ENCODE measurements at places on chromosomes 2 and 18.
A peak's percentile ranks its signal among the peaks of the same experiment; 100 is the strongest.

DNA sequence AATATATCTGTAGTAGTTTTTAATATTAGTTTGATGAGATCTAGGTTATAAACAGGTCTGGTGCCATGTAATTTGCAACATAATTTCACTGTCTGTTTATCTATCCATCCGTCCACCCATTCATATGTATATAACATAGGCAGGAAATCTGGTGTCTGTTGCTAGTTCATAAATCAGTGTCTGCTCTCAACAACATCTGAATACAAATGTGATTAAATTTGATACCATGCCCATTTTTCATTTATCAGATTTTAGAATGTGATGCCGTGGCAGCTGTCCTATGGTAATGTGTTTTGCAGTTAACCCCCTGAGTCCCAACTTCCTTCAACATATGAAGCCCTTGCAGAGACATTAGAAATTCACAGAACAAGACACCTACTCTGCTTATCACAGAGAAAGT is 228.4 kb downstream of the CMPK2 start:
- DNase-seq: no peak

DNA sequence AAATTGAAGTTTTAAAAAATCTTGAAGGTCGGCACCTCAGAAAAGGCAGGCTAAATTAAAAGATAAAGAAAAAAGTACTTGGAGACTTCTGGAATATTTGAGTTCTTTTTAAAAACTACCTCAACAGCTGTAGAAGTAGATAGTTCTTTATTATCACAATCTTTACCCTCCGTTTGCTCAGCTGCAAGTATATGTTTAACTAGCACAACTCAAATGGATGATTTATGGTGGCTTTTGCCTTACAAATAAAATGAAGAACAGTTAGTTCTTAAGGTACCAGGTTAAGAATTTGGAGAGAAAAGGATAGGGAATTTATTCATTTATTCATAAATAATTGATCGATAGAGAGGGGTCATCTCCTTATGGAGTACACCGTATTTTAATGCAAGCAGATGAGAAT is 237.6 kb upstream of the FOSL2 start:
- no peak for DNase-seq

DNA sequence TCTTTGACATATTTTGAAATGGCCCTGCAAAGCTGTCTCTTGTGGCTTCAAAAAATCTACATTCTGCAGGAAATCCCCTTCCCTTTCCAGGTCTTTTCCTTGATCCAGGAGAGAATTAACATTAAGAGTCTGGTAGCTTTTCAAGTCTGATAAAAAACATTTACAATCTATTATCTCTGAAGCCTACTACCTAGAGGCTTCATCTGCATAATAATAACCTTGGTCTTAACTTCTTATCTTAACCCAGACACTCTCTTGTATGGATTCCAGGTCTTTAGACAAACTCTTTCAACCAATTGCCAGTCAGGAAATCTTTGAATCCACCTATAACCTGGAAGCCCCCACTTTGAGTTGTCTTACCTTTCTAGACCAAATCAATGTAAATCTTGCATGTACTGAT is 179.3 kb upstream of the ZC3H15 start:
- no peak for DNase-seq

GRCh38 chr18:34909637-34910364 is 131.4 kb upstream of the MAPRE2 start:
- DNase-seq: no peak

DNA sequence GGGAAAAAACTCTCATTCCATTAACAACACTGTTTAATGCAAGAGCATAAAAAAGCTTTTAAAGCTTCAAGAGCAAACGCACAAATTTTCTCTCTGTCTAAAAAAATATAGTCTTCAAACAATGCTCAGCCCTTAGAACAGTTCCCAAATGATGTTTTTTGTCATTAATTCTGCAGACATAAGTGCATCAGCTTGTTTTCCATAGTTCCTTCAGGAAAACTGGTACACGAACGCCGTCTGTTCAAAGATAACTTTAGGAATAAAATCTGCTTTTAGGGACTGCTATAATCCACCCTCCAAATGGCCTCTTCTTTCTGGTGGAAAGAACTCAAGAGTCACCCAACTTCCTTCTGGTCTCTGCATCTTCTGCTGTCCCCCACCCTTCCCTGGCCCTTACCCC is 98.2 kb upstream of the SLC66A3 start:
- no peak for DNase-seq

DNA sequence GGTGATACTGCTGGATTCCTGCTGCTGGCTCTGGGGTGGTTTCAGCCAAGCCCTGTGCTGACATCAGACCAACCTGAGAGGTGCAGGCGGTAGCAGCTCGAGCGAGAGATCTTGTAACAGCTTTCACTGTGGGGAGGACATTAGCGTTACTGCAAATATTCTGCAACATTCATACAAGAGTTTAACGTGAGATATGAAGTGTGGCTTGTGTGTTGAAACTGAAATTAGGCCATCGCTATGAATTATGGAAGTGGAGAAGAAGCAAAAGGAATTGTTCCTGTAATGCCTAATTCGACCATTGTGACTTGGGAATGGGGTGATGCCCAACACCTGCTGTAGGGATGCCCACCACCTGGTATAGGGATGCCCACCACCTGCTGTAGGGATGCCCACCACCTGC is 6.5 kb upstream of the MLPH start:
- DNase-seq: no peak

GRCh38 chr2:99692785-99693184 is 203.0 kb upstream of the REV1 start:
- DNase-seq: no peak

GRCh38 chr18:51255693-51256092 is 58.2 kb upstream of the MEX3C start:
- no peak for DNase-seq

DNA sequence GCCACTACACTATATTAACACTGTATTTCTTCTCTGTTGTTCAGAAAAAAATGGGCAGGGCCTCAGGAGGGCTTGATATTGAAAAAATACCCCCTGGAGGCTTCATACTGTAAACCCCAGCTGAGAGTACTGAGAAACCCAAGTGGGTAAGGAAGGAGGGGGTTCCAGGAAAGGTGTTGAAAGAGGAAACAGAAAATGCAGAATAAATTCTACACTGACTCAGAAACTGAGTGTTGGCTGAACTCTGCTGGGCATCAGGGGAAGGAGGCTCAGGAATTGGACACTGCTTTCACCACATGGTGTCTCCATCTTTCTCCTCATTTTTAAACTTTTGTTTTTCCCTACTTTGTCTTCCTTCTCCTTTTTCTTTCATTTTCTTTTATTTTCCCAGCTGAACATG is 253.7 kb downstream of the DYM start:
- DNase-seq: no peak

GRCh38 chr2:45892425-45892745 is 240.9 kb downstream of the PRKCE start:
- DNase-seq: no peak

DNA sequence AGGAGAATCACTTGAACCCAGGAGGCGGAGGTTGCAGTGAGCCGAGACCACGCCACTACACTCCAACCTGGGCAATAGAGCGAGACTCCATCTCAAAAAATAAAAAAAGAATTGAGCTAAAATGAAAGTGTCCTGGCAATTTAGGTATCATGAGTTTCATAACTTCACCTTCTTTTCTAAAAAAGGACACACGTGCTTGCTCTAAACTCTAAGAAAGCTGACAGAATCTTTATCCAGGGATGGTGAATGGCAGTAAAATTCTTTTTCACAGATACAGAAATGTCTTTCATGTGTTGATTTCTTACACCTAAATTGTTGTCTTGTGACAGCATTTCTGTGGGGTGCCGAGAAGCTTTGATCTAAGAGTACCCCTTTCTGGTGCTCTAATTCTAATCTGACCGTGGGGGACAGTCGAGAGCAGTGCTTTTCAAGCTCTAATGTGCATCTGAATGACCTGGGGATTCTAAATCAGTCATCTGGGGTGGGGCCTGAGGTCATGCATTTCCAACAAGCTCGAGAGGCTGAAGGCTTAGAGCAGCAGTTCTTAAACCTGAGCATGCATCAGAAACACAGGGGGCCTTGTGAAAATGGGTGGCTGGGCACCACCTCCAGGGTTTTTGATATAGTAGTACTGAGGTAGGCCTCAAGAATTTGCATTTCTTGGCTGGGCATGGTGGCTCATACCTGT is 42.1 kb upstream of the REL start:
- no peak for DNase-seq

- DNase-seq: no peak
Measured at GRCh38 chr2:37291680-37292079, 33.0 kb downstream of the PRKD3 start.

DNA sequence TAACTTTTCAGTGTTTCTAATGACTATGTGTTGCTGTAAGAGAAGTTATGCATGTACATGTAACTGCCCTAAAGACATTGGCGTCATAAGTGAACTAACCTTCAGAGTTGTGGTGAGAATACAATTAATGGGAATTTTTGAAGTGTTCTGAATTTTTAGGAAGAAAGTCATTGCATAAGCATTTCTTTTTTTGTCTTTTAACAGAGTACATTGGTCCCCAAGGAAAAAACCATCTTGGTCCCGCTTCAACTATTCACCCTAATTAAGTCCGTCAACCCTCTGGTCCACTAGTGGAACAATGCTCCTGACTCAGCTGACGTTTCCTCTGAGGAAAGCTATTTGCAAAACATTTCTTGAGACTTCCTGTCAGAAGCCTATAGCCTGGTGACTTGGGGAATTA is 41.1 kb upstream of the VIT start:
- DNase-seq: no peak

GRCh38 chr2:16240402-16240801 is 300.1 kb downstream of the MYCN start:
- DNase-seq: no peak

- DNase-seq: no peak
Measured at GRCh38 chr18:35697869-35698268, 116.3 kb downstream of the GALNT1 start.

DNA sequence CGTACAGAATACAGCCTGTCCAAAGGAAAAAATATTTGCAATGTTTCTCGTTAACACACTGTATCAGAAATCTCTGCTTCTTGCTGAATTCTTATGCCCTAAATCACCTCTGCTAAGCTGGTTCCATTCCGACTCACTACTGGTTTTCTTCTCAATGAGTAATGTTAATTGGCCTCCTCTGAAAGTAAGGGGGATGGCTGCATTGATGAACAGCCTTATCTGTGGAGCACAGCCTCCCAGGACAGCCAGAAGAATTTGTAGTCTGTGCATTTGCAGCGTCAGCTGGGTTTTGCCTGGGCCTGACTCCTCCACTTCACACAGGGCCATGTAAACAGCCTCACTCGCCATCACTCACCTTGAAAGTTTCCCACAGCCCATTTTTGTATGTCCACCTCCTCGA is 127.7 kb downstream of the RNF152 start:
- no peak for DNase-seq

GRCh38 chr2:68171146-68171545 is 13.5 kb downstream of the PNO1 start:
- DNase-seq: no peak

DNA sequence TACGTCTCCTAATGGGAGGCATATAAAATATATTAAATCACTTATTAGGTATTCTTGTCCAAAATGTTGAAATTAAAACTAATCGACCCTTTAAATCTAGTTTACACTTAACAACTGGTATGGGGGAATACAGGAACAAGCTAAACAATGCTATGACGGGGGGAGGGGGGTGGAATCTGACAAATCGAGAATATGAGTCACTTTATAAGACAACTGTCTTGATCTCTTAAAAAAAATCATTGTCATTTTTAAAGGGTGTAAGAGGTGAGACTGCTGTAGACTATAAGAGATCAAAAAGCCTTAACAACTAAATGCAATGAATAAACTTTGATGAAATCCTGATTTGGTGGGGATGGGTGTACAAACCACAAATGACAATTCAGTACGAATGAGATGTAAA is 6.0 kb downstream of the MAP3K2 start:
- no peak for DNase-seq

GRCh38 chr2:230669386-230669950 is 43.2 kb upstream of the CAB39 start:
- DNase-seq: no peak

DNA sequence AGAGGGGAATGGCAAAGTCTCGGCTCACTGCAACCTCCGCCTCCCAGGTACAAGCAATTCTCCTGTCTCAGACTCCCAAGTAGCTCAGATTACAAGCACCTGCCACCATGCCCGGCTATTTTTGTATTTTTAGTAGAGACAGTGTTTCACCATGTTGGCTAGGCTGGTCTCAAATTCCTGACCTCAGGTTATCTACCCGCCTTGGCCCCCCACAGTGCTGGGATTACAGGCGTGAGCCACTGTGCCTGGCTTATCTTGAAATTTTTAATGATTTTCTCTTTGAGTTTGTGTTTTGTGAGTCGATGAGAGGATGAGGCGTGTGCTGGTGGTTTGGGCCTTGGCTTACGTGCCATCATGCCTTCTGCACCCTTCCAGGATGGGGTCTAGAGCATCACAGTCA is 101.3 kb upstream of the ST3GAL5 start:
- no peak for DNase-seq

DNA sequence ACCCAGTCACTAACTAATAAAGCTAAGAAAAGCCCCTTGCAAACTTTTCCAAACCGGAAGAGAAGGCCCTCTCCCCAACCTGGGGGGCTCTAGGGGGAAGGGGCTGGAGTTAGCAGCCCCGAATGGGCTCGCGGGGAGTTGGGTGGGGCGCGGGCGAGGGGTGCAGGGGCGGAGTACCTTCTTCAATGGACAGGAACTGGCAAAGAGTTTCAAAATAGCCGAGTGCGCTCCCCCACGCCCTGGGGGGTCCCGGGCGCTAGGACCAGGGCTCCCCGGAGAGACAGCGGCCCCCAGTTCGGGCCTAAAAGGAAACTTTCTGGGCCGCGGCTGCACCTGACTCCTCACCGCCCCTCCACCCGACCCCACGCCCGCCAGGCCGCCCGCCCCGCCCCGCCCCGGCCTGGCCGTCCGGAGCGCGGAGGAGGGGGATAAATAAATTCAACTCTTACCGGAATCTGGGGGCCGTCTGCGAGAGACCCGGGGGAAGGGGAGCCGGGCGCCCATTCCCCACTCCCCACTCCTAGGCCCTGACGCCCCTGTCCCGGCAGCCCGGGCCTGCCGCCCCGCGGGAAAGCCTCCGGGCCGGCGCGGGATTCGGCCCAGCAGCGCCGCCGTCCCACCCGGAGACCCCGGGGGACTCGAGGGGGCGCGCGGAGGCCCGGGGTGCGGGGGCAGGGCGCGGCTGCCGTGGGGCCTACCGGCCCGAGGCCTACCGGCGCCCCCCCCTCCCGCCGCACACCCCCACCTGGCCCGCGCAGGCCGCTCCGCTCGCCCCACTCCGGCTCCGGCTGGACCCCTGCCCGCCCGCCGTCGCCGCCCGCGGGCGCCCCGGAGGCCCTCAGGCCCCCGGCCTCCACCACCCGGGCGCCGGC is 868 bp downstream of the INO80D start:
- peak; percentile 86 for DNase-seq

GRCh38 chr2:77513191-77513590 is 9.0 kb downstream of the LRRTM4 start:
- no peak for DNase-seq

- DNase-seq: no peak
Measured at GRCh38 chr2:1136067-1136466, 185.4 kb downstream of the SNTG2 start.

- DNase-seq: no peak
Measured at GRCh38 chr2:166944909-166945308, 56.6 kb downstream of the XIRP2 start.

GRCh38 chr2:1744446-1745170 is at the start of gene PXDN:
Gene PXDN, minus strand, starts transcription at chr2:1744515. Its CDS starts 60 bp downstream, at chr2:1744455.
- no peak for DNase-seq

All from aorta (tissue), 5 donors.